Activated T-cell treated with anti-CD3 and anti-CD28 coated beads, Interleukin-2, amount 50 U/mL, for 72 hours (primary cell): ENCODE measurements at places on chromosomes 5 and 9.

DNA sequence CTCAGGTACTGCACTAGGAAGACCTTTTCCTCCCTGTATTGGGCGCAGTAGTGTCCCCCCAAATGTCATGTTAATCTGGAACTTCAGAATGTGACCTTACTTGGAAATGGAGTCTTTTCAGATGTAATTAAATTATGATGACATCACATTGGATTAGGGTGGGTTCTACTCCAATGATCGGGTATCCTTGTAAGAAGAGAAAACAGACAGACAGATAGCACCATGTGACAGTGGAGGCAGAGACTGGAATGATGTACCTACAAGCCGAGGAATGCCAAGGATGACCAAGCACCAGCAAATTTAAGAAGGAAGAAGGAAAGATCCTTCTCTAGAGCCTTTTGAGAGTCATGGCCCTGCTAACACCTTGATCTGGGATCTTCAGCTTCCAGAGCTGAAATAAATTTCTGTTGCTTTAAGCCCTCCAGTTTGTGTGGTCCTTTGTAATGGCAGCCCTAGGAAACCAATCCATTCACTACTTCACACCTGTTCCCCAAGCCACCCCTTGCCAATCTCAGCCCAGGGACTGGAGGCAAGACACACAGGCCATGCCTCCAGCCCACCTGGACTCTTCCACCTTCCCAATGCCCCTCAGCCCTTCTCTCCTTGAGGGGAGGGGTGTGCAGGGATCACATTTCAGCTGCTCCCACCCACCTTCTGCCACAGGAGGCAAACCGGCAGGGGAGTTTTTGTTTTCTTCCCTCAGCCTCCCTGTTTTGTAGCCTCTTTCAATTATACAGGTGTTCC, 1.6 kb downstream of the CCNJL start:
- DNase-seq, result no peak

DNA sequence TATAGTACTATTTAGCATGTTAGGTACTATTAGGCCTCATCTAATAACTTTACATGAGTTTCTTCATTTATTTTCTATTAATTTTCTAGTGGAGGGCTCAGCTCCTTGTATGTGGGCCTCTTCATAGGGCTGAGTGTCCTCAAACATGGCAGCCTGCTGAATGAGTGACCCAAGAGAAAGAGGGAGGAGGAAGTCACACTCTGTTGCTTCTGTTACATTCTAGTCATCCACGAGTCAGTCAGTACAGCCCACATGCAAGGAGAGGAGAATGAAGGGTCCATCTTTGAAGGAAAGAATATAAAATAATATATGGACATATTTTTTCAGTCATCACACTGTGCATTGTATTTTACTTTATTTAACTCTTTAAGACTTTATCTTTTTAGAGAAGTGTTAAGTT, 66.6 kb upstream of the NR3C1 start:
- no peak for DNase-seq

- DNase-seq, result no peak
Observed at GRCh38 chr5:133293960-133294359, 242.1 kb downstream of the HSPA4 start.

- no peak for DNase-seq
Observed at GRCh38 chr9:121696930-121697329, 45.5 kb downstream of the DAB2IP start.

DNA sequence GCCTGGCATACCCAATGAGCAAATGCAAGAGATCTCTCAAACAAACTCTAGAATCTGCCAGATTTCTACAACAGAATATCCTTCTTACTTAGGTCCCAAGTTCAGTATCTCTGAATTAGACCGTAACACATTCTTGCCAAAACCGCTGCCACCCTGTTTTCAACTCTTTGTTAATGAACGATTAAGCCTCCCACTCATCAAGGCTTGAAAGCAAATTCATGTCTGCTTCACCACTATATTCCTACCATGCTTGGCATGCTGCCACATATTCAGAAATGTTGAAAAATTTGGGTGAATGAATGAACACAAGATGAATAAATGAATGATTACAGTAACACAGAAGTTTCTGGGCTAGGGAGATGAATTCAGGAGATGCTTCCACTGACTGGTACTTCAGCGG, 119.9 kb downstream of the BNC2 start:
- DNase-seq, result no peak
